ENCODE measurements at places on chromosomes 1 and 21. TPM values are rescaled to one million over a fixed set of nuclear protein-coding genes. Genes with fewer than 3 reads are reported as not detected.

Gene AKR7A3
- total RNA-seq = 0.51 TPM

Gene PERM1
- total RNA-seq = not detected

Gene C1orf115
- 1.9 TPM for total RNA-seq

Gene NTRK1
- total RNA-seq = not detected

Gene CHRM3
- total RNA-seq = not detected

Gene DHCR24
- total RNA-seq = 63.4 TPM

Gene OR6K3
- total RNA-seq = not detected

Gene SPATA46
- total RNA-seq = not detected

Gene ADPRS
- 64.7 TPM for total RNA-seq

Gene LCE1B
- not detected for total RNA-seq

Gene GBP6
- not detected for total RNA-seq

Gene TCEA3
- total RNA-seq = 16.3 TPM

Gene ELF3
- total RNA-seq = not detected

Gene TNFSF18
- 0.22 TPM for total RNA-seq

Gene MAN1C1
- 0.51 TPM for total RNA-seq

Gene NUDC
- total RNA-seq = 34.9 TPM

Gene DENND2D
- total RNA-seq = 5.1 TPM

Gene CDC14A
- 1.5 TPM for total RNA-seq

Gene PTPN14
- total RNA-seq = 49.8 TPM

Gene RYR2
- not detected for total RNA-seq

Gene GJB3
- not detected for total RNA-seq

Gene STX12
- 97.1 TPM for total RNA-seq

Gene ADAMTS5
- 9.6 TPM for total RNA-seq

Gene LRRC40
- 24.1 TPM for total RNA-seq

Gene S100A10
- total RNA-seq = 60.7 TPM

Gene ADCY10
- total RNA-seq = not detected

Gene LHX8
- total RNA-seq = not detected

Gene TEDDM1
- total RNA-seq = not detected

Gene KCNJ9
- total RNA-seq = 0.13 TPM

Gene UMODL1
- not detected for total RNA-seq

Gene KLHDC9
- 5.6 TPM for total RNA-seq

Gene SLAMF7
- total RNA-seq = not detected

Gene AADACL4
- not detected for total RNA-seq

Gene ICOSLG
- under 0.01 TPM for total RNA-seq

All from GM23248 (cell line).